ENCODE measurements at places on chromosomes 13 and 19. TPM values are rescaled to one million over a fixed set of nuclear protein-coding genes. Genes with fewer than 3 reads are reported as not detected.

The TMEM147 gene
- total RNA-seq: 160 TPM

The FFAR2 gene
- total RNA-seq: not detected

The HCST gene
- not detected for total RNA-seq

The LILRA1 gene
- total RNA-seq: not detected

The PRR36 gene
- 1.2 TPM for total RNA-seq

The AMH gene
- total RNA-seq: not detected

The DNAAF3 gene
- total RNA-seq: 0.21 TPM

The ITM2B gene
- total RNA-seq: 241 TPM

The GSX1 gene
- not detected for total RNA-seq

The ETV2 gene
- not detected for total RNA-seq

The MEGF8 gene
- total RNA-seq: 45.0 TPM

The RTBDN gene
- 0.21 TPM for total RNA-seq

The PGLYRP1 gene
- not detected for total RNA-seq

The CGB7 gene
- 5.5 TPM for total RNA-seq

The SULT2B1 gene
- total RNA-seq: 0.48 TPM

The EEF1AKMT1 gene
- total RNA-seq: 11.4 TPM

The UBE2L5 gene
- total RNA-seq: not detected

The PIK3R2 gene
- total RNA-seq: 42.4 TPM

The STK11 gene
- 86.5 TPM for total RNA-seq

The SUCLA2 gene
- total RNA-seq: 32.7 TPM

The ZNF540 gene
- 1.7 TPM for total RNA-seq

The LRCH1 gene
- total RNA-seq: 14.0 TPM

The GRK1 gene
- total RNA-seq: not detected

The CEACAM4 gene
- total RNA-seq: not detected

The ZNF628 gene
- total RNA-seq: 7.3 TPM

The DCLK1 gene
- 3.4 TPM for total RNA-seq

The POP4 gene
- total RNA-seq: 68.1 TPM

The HDGFL2 gene
- total RNA-seq: 67.0 TPM

The FIZ1 gene
- total RNA-seq: 9.4 TPM

The LIN37 gene
- total RNA-seq: 15.1 TPM
